T follicular helper cell (primary cell): ENCODE measurements at places on chromosomes 5 and 9.

GRCh38 chr5:14269395-14269794, 126.3 kb downstream of the TRIO start:
- no peak for DNase-seq

DNA sequence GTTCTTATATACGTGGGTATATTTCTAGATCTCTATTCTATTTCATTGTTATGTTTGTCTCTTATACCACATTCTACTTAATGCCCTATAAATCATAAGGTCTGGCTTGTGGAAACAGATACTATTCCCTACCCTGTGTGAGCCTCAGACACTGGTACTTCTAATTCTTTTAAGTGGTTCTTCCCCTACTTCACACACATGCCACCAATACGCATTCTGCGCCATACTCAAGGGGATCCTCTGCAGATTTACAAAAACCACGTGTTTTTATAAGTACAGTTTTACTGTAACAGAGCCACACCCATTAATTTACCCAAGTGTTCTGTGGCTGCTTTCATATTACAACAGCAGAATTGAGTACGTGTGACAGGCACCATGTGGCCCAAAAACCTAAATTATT, 195.6 kb downstream of the SAXO1 start:
- DNase-seq, result no peak

DNA sequence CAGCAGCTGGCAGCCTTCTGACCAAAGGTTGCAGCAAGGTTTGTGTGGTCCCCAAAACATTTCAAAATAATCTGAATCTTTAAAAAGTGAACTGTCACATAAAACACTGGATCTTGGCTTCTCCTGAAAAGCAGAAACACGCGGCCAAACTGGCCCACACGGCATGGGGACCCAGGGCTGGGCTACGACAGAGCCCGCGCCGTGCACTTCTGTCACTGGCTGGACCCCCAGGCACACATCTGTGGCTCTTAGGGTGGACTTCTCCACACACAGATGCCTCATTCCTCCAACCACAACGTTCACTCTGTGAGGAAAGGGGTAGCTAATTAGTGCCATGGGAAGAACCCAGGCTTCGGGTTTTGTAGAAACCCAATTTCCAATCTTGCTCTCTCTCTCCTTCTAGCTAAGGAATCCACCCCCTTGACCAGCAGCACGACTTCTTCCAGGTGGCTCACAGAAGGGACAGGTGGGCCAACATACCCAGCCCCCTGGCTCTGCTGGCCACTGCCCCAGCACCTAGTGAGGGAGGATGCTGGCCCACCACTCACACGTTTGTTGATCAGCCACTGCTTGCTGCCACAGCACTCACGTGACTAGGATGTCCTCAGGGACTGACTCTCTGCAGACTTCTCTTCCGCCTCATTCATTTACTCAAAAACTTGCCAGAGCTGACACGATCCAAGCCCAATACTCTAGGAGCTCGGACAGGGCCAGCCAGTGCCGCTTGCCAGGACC, 17.9 kb downstream of the LMAN2 start:
- DNase-seq, result no peak

- DNase-seq, result no peak
Measured at GRCh38 chr5:162624110-162624509, 556.5 kb downstream of the GABRG2 start.

GRCh38 chr9:20753761-20754160, 69.7 kb downstream of the FOCAD start:
- no peak for DNase-seq

DNA sequence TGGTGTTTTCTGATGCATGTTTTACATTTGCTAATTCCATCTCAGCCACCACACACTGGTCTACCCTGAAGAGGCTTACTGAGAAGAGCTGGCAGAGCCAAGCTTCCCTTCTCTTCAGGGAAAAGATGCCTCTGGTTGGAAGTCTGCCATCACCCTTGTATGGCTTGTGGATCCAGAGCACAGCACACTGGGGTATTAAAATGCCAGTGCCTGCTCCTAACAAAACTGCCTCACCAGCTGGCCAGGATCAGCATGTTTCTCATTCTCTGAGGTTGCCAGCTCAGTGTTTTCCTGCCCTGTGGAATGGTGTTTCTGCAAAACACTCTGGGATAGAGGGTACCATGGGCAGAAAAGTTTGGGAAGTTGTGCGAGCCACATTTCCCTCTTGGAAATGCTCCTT, 31.6 kb upstream of the ZNF618 start:
- DNase-seq, result no peak

GRCh38 chr9:11356067-11356466, 743.3 kb upstream of the PTPRD start:
- DNase-seq, result no peak

DNA sequence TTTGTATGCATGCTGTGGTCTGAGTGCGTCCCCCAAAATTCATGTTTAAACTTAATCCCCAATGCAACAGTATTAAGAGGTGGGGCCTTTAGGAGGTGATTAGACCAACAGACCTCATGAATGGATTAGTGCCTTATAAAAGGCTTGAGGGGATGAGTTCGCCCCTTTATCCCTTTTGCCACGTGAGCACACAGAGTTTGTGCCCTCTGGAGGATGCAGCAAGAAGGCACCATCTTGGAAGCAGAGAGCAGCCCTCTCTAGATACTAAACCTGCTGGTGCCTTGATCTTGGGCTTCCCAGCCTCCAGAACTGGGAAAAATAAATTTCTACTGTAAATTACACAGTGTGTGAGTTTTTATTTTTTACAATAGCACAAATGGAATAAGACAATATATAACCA, 177.1 kb upstream of the SPRY4 start:
- no peak for DNase-seq

- no peak for DNase-seq
Measured at GRCh38 chr9:124006448-124007361, 4.9 kb upstream of the LHX2 start.

DNA sequence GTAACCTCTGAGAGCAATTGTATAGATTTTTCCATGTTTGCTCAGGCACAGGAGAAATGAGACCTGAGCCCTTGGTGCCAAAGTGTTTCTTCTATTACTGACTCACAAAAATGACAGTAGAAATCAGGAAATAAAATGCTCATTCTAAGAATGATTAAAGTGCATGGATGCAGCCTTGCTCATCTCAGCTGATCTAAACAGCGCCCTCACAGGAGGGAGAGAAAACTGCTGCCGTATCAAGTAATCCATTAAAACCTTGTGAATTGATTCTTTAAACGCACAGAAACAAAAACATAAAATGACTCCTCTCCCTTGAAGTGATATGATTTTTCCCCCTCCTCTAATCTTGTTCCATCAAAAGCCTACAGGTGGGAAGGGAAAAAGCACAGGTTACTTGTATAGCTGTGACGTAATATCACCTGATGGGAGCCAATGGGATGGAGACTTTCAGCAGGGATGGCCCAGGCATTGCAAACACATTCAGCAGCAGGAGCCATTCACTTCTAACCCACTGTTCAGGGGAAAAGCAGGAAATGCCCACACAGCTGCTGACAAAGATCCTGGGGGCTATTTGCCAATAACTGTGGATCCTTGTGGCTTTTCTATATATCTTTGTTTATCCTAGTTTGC, 76.7 kb downstream of the PLCXD3 start:
- no peak for DNase-seq

GRCh38 chr9:101912698-101913097, 174.3 kb upstream of the GRIN3A start:
- no peak for DNase-seq

DNA sequence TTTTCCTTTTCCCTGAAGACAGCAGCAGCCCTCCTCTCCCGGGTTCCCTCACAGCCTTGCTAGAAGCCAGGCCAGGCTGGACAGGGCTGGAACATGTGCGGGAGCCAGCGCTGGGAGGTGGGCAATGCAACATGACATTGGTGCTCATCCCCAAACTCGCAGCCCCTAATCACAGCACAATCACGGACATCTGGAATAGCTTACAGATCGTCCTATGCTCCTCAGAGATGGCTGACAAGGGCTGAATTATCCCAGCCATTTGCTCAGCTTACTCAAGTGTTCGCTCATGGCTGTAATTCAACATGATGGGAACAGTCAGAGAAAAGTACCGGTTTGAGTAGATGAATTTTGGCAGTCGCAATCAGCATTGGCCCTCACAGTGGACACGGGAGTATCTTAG, 49.8 kb downstream of the FSTL4 start:
- no peak for DNase-seq

DNA sequence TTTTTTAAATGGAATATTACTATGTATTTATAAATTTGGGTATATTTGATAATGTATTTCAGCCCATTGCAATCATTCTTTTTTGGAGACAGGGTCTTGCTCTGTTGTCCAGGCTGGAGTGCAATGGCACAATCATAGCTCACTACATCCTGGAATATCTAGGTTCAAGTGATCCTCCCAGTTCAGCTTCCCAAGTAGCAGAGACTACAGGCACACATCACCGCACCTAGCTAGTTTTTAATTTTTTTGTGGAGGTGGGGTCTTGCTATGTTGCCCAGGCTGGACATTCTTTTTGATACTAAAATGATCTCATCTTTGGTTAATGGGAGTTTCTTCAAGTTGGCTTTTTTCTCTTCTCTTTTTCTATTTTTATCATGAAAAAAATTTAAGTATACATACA, 91.3 kb downstream of the UNC13B start:
- no peak for DNase-seq

DNA sequence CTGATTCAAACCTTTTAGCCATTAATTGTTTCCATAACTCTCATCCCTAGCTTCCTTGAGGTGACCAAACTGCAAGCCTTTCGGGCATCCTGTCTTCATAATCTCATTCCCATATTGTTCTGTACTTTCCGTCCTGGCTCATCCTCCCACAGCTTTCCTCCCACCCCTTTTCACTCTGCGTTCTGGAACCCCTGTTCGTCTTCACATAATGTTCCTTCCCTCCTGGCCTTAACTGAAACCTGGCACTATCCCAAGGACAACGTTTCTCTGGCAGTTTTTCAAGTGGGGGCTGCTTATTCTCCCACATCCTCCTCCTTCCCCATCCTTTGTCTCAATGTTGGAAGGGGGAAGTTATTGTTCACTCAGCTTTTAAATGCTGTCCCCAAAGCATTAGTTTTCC, 1.5 kb downstream of the ZNF189 start:
- DNase-seq, result no peak

DNA sequence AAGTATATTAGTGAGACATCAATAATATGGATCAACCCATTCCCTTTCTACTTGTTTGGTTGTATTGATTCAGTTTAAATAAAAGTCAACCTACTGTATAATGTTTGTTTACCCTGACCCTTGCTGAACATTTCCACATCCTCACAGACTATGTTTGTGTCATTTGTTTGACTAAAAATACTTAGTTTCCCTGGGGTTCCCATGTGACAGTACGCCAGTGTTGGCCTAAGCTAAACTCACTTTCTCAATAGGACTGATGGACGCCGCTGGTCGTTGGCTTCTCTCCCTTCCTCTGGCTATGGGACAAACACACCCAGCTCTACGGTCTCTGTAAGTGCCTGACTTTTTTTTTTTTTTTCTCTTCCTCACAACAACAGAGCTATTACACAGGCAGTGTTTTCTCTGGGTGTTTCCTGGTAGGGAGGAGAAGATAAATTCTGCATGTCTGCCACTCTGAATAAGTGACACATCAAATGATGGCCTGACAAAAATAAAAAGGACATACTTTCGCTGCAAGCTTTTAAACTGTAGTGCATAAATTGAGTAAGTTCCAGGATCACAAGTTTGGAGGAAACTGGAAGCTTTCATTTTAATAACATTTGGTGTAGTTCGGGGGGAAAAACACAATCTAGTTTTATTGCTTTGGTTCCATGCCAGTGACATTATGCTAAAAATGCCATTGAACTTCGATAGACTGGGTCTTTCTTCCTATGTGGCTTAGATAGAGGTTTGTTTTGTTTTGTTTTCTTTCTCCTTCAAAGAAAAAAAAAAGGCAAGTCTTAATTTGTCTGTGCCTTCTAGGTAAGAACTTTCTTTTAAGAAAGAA, 101.0 kb downstream of the CD180 start:
- no peak for DNase-seq

DNA sequence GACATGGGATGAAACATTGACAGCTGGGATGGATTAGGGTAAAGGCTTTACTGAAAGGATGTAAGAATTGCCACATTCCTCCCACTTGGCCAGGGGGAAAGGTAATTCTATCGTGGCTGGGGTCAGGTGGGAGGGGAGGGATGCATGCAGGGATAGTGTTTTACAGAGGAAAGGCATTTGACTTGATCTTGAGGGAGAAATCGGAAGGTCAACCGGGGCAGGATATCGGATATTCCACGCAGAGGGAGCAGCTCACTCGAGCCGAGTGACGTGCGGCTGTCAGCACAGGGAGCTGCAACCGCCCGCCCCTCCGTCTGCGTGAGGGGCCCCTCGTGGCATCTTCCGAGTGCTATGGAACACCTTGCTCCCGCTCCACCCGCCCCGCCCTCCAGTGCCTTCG, 63.4 kb upstream of the ADAMTS2 start:
- no peak for DNase-seq

DNA sequence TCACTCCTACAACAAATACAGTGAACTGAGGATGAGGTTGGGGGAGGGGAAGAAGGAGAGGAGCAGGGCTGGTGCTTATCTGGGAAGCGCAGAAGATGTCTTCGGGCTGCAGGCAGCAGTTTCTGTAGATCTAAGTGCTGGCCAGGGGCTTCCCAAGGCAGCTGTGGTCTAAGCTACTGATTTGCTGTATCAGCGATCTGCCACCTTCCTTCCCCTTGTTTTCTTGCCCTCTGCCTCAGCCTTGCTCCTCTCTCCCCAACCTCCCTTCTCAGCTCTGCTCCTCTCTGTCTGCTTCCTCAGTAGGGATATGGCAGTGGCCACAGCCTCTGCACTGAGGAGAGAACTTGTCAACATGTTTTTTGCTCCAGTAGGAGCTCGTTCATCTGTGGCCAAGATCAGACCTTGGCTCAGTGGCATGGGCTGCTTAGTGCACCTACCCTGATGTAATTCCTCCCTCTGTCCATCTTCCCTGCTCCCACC, 42.8 kb upstream of the IL6ST start:
- no peak for DNase-seq

GRCh38 chr9:127915325-127915752, 1.5 kb downstream of the ST6GALNAC4 start:
- no peak for DNase-seq

DNA sequence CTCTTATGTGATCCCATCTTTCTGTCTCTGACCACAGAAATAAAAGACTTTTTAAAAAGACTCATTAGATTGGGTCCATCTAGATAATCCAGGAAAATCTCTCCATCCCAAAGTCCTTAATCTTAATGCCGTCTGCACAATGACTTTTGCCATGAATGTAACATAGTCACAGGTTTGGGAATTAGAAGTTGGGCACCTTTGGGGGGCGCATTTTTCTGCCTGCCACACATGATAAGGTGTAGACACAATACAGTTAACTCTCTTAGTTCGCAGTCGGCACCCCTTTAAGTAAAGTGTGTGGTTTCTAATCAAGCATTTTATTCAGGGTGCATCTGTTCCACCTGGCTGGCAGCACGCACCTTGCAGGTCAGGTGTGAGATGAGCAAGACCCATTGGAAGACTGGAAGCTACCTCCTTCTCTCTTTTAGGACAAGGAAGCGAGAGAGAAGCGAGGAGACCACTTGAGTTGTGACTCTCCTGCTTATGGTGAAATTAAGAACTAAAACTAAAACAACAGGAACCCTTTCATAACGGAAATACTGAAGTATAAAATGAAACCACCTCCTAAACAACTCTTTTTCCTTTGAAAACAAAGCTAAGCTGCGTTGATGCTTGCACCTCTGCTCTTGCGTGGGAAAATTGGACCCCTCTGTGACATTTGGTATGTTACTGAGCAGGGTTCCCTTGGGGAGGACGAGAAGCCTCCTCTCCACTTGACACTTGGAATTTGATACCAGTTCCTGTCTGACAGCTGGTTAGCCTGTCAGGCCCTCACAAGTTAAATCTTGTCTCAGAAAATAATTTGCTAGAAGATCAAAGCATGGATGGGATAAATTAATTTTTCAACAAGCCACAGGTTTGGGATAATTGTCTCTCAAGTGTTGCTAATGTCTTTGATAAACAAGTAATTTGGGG, 304.6 kb upstream of the DMRT1 start:
- no peak for DNase-seq
